ENCODE measurements at places on chromosomes 2 and 18.

DNA sequence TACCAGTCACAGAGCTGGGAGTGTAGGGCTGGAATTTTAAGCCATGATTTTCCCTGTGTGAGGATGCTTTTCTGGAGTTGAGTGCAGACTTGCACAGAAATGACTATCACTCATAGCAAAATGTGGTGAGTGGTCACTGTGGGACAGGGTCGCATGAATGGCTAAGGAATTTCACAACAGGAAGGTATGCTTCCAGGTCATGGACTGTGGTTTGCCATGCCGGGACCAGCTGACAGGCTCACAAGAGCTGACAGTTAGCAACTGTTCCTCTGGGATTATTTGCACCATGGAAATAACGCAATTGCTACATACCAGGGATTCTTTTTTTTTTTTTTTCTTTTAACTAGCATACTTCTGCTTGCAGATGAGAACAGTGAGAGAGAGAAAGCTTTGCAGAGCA, 3.8 kb upstream of the UXS1 start:
- no peak for DNase-seq

DNA sequence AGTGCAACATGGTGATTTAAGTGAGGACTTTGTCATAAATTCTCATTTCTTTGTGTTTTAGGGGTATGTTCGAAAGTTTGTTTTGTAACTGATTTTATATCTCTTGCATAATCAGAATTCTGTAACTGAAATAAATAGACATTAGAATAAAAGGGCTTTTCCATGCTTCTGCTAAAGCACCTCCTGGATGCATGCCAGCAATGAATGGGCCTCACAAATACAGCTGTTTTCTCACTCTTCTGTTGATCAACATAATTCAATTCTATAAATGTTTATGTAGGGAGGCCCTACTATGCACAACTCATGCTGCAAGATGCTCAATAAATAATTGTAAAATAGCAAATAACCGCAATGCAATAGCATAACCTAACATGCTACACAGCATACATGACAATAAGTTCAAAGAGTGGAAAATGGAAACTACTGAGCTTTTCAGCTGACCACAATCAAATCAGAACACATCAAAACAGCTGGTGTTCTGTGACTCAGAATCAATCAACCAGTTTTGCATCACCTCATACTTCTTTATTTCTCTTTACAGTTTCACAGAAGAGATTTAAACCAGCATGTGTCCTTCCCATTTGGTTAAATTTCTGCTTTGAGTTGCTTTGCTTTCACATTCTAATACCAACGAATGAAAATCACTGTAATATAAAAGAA, 11.0 kb downstream of the CDH7 start:
- no peak for DNase-seq

- no peak for DNase-seq
Observed at GRCh38 chr2:64770781-64771334, 117.1 kb upstream of the SERTAD2 start.

DNA sequence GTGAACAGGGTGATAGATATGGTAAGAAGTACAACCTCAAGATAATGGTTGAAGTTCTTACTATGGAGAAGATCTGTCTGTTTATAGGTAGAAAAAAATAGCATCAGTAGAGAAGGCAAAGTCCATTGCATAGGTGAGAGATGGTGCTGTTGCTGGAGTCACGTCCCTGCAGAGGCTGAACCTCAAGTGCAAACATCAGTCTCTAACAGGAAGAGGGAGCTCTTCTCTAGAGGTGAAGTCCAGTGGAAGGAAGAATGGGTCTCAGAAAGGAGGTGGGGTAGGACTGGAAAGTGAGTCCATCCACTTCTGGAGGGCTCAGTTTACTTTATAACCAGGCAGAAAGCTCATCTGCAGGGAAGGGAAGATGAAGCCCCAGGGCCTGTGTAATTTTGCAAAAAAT, 337.7 kb downstream of the MEIS1 start:
- DNase-seq: no peak

DNA sequence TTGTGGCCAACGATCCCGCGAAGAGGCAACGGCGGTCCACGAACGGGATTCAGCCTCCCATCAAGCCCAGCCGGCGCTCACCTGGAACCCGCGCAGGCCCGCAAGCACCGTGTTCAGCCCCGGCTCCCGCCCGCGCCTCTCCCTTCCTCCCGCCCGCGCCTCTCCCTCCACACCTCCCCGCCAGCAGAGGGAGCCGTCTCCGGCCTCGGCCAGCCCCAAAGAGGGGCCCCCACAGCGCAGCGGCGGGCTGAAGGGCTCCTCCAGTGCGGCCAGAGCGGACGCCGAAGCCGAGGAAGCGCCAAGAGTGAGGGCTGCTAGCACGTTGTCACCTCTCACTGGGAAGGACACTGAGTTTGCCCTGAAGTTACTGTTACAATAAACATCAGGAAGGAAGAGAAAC, 55.3 kb upstream of the LAPTM4A start:
- no peak for DNase-seq

- no peak for DNase-seq
Observed at GRCh38 chr18:24913507-24914170, 438.3 kb downstream of the ZNF521 start.

GRCh38 chr18:58993260-58993659, 128.6 kb downstream of the ZNF532 start:
- no peak for DNase-seq

- no peak for DNase-seq
Observed at GRCh38 chr2:40304340-40304739, 147.6 kb downstream of the SLC8A1 start.

Data from iPS DF 19.7 (cell line).